T-helper 2 cell (primary cell): ENCODE measurements at places on chromosomes 13 and 19.

- no peak for DNase-seq
Measured at GRCh38 chr13:46492946-46493345, 60.0 kb upstream of the LRCH1 start.

- no peak for DNase-seq
Measured at GRCh38 chr19:56927791-56928207, 87.3 kb upstream of the PEG3 start.

GRCh38 chr19:15378534-15379082, 979 bp downstream of the AKAP8 start:
- DNase-seq = peak; percentile 73

DNA sequence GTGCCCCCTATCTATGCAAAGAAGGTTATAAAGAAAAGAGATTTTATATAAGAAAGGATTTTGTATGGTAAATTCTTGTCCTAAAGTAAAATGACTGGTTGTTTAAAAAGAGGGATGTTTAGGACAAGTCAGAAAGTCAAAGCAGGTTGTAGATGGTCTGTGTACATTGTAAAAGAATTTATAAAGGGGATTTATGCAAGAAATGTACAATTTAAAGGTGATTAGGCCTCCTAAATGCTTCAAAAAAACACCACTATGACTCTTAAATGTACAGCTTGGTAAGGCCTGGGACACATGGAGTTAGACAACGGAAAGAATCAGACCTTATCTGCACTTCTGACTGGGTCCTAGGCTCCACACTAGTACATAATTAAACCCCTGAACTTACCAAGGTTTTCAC, 19.3 kb upstream of the C13orf42 start:
- DNase-seq = no peak

DNA sequence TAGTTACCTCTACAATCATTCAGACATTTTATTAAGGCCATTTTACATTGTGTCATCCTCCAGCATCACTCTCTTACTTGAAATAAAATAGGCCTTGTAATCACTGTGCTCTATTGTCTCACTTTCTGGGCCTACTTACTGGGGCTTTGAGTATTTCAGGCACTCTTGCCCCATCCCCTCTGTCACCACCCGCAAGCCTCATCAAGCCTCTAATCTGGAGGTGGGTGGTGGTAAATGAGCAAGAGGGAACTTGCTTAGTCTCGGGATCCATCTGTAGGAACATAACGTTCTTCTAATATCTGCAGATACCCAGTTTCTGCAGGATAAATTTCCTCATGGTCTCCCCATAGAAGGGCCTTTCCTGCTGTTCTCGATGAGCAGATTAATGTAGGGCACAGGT, 19.4 kb upstream of the GPR18 start:
- no peak for DNase-seq

DNA sequence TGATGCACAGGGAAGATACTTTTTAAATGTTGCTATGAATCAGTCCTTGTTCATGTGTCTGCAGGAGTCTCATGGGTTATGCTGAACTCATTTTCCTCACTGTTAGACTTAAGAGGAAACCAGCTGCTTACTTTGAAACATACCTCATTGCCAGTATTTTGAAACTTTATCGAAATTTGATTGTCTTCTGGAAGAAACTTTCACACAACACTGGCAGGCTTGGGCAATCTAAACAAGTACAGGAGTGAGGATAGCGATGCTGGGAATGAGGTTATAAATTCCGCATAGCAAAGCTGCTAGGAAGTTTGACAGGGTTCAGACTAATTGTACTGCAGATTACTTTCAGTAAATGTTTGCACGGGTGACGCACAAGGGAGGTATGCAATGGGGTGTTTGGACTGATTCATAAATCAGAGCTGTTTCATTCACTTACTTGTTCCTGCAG, 245.7 kb downstream of the DNAJC15 start:
- no peak for DNase-seq

GRCh38 chr19:50330365-50331078, 1.3 kb upstream of the KCNC3 start:
- DNase-seq = peak; percentile 59

GRCh38 chr13:52061587-52061986, 37.1 kb downstream of the UTP14C start:
- DNase-seq = no peak

GRCh38 chr13:40492511-40492910, 173.9 kb downstream of the FOXO1 start:
- DNase-seq = no peak

- peak; percentile 37 for DNase-seq
Measured at GRCh38 chr19:45470762-45471081, 2.9 kb downstream of the FOSB start.

GRCh38 chr13:114283576-114283975, 2.2 kb downstream of the UPF3A start:
- no peak for DNase-seq

DNA sequence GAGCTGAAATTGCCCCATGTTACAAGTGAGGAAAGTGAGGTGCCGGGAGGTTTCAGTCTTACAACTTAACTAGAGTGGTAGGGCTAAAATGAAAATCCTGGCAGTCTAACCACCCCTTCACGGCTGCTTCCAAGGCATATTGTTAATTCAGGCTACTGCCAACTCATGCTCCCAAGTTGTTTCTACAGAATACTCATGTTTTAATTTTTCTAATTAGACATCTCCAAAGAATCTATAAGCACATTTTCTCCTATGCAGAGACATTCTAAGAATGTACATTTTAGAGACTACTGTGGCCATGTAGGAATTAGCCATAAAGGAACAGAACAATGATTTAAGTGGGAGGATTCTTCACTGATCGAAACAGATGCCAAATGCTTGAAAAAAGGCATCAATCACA, 7.0 kb upstream of the TSC22D1 start:
- no peak for DNase-seq

DNA sequence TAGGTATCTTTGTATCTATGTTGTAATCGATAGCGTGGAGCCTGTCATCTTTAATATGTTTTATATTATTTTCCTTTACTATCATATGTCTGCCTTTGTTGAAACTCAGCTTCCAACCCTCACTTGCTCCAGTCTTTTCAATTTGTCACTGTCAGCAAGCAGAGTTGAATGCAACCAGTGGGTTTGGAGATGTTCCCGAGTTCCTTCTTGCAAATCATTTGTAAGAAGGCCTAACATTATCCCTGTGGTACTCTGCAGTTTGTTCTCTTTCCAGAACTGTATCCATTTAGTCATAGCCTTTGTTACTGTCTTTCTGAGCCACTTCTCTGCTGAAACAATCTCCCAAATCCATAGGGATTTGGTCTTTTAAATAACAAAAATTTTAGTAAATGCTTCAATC, 41.8 kb downstream of the RNASEH2B start:
- no peak for DNase-seq

GRCh38 chr13:29458419-29458818, 137.1 kb downstream of the SLC7A1 start:
- no peak for DNase-seq

GRCh38 chr13:28550721-28551497, 56.0 kb upstream of the FLT1 start:
- no peak for DNase-seq

- no peak for DNase-seq
Measured at GRCh38 chr13:33908116-33908515, 90.2 kb downstream of the RFC3 start.

- DNase-seq = no peak
Measured at GRCh38 chr13:45479661-45480060, 14.9 kb downstream of the COG3 start.
